Left cardiac atrium (tissue), 4 donors: ENCODE measurements at places on chromosomes 5 and 9. TPM values are rescaled to one million over a fixed set of nuclear protein-coding genes. Genes with fewer than 3 reads are reported as not detected.

DNA sequence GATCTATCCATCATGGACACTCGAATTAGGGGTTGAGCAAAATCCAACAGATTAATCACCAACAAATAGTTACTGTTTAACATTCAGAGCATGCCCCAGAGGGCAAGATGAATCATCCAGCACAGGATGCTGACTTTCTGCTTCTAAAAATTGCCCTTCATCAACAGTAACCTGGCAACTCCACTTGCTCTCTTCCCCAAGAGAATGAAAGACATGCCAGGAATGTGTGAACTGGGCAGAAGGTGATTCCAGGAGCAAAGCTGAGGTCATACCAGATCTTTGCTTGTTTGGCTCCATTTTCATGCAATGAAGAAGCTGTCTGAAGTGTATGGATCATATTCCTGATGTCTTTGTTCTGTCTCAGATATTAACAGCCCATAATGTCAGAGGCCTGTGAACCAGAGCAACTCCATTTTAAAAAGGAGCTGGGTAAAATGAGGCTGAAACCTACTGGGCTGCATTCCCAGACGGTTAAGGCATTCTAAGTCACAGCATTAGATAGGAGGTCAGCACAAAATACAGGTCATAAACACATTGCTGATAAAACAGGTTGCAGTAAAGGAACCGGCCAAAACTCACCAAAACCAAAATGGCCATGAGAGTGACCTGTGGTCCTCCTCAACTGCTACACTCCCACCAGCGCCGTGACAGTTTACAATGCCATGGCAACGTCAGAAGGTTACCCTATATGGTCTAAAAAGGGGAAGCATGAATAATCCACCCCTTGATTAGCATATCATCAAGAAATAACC, 2.5 kb upstream of the ZNF367 start:
- no peak for DNase-seq

The CDX1 gene
- total RNA-seq = not detected

The RIC1 gene
- total RNA-seq = 10.9 TPM

GRCh38 chr5:127878174-127878750, 175.1 kb downstream of the CCDC192 start:
- peak; percentile 26 for DNase-seq

DNA sequence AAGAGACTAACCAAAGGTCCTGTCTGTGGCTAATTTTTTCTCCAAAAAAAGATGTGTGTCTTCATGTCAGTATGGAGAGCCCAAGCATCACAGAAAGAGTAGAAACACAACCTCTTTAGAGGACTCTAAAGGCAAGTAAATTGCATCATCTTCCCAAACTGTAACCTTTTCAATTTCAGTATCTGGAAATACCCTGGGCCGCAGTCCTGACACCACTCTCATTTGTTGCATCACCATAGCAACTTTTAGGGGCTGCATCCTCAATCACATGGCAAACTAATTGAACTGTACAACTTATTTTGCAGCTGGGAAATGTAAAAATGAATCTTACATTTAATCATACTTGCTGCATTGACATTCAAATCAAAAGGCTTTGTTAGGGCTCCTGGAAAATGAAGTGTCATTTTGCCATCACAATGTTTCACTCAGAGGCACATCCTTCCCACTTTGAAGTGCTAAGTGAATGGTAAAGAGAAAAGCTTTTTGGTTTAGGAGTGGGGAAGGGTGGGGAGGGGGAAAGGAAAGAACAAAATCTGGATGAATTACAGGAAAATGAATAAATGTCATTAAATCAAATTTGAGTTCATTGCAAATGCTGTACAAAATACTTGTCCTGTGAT, 60.6 kb upstream of the GRIA1 start:
- DNase-seq = no peak

DNA sequence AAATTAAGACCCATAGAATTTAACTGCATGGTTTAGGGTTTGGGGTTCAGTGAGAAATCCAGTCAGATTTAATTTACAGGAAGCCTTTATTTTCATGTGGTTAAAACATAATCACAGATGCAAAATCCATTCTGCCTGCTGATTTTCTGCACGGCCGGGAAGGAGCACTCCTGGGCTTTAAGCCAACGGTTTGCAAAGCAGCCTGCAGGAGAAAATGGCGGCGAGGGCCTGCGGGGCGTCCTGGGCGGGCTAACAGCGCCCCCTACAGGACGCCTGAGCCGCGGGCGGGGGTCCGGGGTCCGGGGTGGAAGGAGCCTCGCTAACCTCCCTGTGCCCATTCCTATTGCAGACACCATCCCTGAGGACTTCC, 47.6 kb downstream of the THBS4 start:
- DNase-seq = peak; percentile 79

GRCh38 chr9:22595805-22596204, 149.2 kb downstream of the DMRTA1 start:
- no peak for DNase-seq

The PDCD1LG2 gene
- 3.3 TPM for total RNA-seq

The CCDC180 gene
- total RNA-seq = 1.6 TPM

The ZFP37 gene
- 2.0 TPM for total RNA-seq

The ISL1 gene
- not detected for total RNA-seq

The TBC1D13 gene
- 16.9 TPM for total RNA-seq

The PSMB7 gene
- 124 TPM for total RNA-seq
